ENCODE measurements at places on chromosomes 3 and 15.
A peak's percentile ranks its signal among the peaks of the same experiment; 100 is the strongest.

DNA sequence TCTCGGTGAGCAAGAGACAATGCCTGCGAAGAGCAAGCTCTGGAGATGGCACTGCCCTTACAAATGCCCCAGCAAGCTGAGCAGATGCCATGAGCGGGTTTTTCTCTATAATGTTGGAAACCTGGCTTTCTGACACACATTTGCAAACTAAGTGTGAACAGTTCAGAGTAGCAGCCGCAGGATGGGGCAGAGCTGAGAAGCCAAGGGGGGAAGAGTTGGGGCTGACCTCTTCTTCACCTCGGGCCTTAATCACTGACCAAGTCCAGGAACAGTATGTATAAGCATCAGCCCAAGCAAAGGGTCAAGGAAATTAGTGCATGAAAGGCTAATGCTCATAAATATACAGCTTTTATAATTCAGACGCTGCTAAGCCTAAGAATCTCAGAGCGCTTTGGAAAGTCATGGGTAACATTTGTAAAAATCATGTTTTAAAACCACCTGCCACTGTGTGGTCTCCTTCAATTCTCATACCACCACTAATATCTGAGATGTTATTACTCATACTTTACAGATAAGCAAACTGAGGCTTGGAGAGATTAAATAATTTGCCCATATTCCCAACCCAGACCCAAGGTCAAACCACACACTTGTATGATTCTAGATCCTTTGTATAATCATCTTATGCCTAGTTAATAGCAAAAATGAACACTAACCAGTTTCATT is 603.4 kb downstream of the FOXP1 start:
- DNase-seq, result no peak

DNA sequence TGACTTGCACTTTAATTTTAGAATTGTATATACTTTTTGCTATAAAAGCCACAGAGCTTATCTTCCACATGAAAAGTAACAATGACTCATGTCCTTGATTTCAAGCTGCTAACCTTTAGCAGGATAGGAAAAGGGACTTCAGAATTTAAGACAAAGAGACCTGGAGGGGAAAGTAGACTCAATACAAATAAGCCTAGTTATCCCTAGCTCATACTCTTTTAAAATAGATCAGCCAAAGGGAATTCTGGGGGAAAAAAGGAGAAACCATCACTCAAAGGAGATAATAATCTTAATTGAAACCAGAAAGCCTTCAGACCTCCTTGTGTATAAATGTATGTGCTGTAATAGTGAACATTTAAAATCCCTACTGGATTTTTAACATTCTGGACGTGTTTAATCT is 930.3 kb downstream of the NTRK3 start:
- no peak for DNase-seq

- no peak for DNase-seq
Observed at GRCh38 chr3:187941848-187942194, 196.6 kb upstream of the BCL6 start.

- DNase-seq, result no peak
Observed at GRCh38 chr3:127680798-127681221, 8.1 kb downstream of the ABTB1 start.

GRCh38 chr3:172550347-172550943 is 27.2 kb upstream of the TNFSF10 start:
- DNase-seq, result peak; percentile 74

DNA sequence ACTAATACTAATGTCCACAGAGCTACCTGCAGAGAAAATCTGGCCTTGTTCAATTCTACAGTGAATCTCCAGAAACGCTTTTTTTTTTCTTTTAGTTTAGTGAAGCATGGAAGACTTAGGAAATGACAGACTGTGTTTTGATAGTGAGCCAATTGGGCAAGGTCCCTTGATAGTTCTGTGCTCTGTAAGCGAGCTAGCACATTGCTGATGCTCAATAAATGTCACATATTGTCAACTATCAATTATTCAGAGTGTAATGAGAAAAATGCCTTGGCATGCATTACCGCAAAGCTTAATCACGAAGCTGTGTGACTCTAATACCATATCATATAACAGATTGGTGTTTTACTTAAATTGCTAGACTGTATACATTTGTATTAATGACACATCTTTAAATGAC is 5.2 kb upstream of the C3orf85 start:
- no peak for DNase-seq

DNA sequence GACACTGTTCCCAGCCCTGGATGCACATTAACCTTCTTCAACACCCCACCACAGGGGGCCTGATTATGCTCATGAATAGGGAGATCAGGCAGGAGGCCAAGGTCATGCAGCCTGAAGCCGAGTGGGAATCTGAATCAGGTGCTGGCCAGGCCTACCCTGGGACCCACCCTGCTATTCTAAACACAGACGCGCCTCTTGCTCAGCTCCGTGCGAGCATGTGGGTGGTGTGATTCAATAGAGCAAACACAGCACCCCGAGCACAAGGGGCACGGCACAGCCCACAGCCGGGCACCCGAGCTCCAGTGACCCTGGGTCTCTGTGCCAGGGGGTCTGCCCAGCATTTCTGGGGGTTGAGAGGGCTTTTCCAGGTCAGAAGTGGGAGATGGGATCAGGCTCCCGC is 24.6 kb upstream of the GRIP2 start:
- no peak for DNase-seq

DNA sequence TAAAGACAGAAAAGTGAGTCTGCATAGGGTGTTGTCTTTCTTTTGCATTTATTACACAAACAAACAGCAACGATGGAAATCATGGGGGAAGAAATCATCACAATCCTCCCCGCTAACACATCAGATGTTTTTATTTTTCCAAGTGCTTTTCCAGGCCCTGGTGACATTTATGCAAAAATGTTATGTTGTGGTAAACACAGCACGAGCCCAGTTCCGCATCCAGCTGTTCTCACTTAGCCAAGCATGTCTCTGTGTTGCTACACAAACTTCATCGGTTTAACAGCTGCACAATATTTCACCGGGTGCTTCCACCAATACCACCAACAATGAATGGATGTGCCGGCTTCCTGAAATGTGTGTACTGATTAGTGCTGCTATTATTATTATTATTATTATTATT is 53.7 kb upstream of the ABHD17C start:
- no peak for DNase-seq

DNA sequence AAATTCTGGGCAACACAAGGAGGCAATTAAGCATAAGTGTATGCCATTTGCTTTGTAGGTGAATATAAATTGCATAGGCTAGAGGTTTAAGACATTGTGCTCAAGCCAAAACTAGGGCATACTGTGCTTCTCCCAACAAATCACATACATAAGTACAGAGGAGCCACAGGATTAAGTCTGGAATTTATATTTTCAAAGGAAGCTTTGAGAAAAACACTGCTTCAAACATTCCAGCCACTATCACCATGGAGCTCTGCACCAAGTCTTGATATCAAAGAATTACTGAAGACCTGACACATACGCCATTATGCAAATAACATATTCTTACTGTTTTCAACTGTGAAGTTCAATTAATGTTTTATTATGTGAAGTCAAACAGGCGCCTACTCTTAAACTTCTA is 119.4 kb upstream of the NPHP3 start:
- DNase-seq, result no peak

DNA sequence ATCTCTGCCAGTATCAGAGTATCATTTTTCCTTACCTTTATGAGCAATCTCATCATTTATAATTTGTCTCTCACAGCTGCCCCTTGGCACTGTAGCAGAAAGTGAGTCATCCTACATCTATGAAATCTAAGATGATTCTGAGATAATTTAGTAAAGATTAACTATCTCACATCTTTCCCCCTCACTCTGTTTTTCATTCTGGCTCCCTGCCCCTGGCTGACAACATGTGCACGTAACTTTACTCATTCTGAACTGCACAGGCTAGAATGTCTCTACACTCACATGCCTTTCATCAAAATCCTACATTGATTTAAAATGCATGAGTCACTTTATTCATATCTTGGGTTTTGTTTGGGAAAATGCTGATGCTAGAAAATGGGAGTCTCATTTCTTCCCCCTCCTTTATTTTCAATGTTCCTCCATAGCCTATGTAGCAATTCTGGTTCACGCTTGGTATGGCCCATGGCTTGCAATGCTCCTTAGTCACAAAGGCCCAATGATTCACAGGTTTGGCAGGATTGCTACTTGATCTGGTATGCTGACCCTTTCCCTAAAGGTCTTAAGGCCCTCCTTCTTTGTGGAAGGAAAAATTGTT is 838.5 kb downstream of the TUSC7 start:
- no peak for DNase-seq

GRCh38 chr15:65535192-65535591 is 4.9 kb downstream of the HACD3 start:
- DNase-seq, result no peak

- DNase-seq, result peak; percentile 4
Observed at GRCh38 chr15:39242345-39242744, 338.5 kb upstream of the THBS1 start.

GRCh38 chr15:90902840-90903732 is at the start of gene MAN2A2:
Gene MAN2A2, plus strand, starts transcription at chr15:90903302. Its CDS starts 906 bp downstream, at chr15:90904208.
- peak; percentile 74 for DNase-seq

GRCh38 chr15:96331144-96331944 is 844 bp downstream of the NR2F2 start:
- DNase-seq, result peak; percentile 30

DNA sequence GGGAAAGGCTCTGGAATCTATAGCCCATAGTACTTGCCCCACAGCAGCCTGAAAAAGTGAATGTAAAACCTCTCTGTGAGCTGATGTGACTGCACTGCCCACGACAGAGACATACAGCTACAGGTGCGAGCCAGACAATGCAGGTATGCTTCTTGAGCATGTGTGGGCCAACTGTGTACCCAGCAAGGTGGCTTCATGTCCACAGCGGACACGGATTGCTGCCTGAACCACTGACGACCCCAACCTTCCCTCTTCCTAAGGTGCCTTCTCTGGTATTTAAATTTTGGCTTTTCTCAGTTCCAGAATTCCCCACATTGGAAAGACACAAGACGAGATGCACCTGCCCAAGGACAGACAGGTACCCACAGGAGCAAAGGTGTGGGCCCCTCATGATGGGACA is 65.8 kb downstream of the SCN5A start:
- no peak for DNase-seq

DNA sequence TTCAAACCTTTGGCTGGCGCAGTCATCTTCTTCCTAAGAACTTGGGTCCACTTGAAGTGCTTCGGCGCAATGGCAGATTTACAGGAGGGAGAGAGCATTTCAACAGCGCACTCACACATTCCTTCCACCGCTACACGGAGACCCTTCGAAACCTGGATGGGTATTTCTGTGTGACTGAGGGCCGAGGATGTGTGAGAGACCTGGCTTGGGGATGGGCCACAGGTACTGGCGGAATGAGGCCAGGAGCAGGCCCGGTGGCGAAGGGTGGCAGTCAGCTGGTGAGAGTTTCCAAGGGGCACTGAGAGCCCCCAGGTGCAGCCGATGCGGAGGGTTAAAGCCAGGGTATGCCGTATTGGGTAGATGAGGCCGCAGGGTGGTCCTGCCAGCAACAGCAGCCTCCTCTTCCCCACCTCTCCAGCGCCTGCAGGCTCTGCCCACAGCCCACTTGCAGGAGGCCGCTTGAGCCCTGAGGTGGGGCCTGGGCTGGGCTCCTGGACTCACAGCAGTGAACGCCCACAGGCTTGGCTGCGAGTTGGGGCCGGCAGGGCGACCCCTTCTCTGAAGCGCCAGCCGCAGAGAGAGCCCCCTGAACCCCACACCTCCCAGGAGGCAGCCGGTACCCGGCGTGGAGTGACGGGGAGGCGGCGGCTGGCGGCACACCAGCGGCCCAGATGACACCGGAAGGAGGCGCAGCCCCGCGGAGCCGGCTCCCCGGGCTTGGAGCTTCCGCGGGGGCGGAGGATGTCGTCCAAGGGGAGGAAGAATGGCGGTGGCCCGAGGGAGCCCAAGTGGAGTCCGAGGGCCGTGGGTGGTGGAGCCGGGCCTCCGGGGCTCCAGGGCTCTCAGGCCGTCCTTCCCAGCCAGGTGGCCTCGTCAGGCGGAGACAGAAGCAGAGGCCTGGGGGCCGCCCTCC is 166.5 kb downstream of the NSMCE3 start:
- DNase-seq, result peak; percentile 42

GRCh38 chr3:184580376-184580775 is 18.8 kb downstream of the EPHB3 start:
- DNase-seq, result no peak

DNA sequence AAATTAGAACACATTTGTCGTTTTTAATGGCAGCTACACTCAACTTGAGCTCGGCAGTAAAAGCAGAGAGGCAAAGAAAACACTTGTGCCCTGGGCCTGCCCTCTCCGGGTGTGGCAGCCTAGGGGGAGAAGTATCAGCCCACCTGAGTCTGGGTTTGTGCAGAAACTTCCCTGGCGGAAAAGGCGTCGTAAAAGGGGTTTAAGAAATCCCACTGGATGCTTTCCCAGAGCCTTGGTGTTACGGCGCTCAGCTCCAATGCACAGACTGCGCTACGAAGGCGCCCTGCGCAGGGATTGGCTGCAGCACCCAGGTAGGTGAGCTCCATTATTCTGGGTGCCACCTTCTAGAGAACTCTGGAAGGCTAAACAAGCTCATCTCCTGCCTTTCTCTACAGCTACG is 461.5 kb upstream of the NR2F2 start:
- no peak for DNase-seq

DNA sequence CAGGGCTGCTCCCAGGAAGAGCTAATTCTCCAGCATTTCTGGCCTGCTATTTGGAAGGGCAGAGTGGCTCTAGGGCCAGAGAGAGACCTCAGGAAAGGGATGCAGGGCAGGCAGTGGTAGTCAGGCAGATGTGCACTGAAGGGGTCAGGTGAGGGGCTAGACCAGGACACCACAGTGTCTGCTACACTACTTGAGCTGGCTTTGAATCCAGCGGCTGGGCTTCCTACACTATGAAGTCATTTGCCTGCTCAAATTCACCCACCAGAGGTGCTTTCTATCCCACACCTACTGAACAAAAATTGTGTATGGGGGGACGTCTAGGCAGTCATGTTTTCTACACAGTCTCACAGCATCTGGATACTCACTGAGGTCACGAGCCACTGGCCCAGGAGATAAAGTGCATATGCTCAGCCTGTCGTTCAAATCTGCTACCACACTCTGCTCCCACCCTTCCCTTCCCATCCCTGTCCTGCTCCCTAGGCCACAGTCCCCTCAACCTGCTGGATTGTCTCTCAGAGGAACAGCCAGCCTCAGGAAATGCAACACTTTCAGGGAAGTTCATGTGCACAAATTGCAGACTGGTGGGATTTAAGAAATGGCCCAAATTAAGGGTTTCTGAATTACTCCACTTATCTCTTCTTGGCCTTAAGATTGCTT is 49.9 kb upstream of the SLC6A11 start:
- no peak for DNase-seq

GRCh38 chr15:100898152-100898490 is 18.5 kb downstream of the ALDH1A3 start:
- DNase-seq, result no peak

DNA sequence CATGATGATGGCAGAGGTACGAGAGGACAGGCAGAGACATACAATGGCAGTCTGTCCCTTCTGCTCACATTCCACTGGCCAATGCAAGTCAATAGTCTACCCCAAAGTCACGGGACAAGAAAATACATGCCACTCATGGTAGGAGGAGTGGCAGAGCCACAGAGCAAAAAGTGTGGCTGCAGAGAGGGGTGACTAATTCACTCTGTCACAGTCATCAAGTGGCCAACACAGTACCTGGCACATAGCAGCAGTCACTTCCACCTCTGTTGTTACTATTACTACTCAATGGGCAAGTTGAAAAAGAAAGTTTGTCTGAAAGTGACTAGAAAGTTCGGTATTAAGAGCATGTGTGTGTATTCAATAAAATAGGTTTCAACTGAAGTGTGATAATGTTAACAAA is 91.4 kb downstream of the SMAD3 start:
- no peak for DNase-seq
